ENCODE measurements at places on chromosomes 4 and X.

- DNase-seq = no peak
Measured at GRCh38 chr4:121464854-121465253, 84.0 kb upstream of the QRFPR start.

DNA sequence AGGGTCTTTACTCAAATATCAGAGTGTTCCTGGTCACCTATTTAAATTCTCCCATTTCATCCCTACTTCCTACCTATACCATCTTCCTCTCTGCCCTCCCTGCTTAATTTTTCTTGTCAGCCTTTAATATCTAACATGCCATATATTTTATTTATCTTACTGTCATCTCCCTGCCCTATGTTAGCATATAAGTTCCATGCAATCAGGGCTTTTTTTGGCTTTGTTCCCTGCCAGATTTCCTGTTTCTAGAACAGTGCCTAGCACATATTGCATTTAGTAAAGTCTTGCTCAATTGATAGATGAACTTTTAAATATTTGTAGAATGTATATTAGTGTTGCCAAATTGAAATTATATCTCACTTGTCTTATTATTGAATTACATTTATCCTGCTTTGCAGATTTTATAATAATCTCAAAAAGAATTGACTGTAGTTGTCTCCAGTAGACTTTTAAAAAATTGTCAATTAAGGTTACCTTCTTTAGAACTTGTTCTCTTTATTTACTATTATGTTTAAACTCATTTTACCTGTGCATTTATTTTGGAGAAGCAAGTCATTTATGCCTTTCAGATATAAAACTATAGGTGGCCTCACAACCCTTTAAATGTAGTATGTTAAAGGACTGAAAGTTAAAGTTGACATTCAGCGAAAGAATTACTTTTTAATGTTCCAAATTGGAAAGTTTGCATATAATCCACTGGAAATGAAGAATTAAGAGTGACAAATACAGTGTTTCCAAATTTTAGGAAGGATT is 108.2 kb upstream of the BMPR1B start:
- DNase-seq = no peak

DNA sequence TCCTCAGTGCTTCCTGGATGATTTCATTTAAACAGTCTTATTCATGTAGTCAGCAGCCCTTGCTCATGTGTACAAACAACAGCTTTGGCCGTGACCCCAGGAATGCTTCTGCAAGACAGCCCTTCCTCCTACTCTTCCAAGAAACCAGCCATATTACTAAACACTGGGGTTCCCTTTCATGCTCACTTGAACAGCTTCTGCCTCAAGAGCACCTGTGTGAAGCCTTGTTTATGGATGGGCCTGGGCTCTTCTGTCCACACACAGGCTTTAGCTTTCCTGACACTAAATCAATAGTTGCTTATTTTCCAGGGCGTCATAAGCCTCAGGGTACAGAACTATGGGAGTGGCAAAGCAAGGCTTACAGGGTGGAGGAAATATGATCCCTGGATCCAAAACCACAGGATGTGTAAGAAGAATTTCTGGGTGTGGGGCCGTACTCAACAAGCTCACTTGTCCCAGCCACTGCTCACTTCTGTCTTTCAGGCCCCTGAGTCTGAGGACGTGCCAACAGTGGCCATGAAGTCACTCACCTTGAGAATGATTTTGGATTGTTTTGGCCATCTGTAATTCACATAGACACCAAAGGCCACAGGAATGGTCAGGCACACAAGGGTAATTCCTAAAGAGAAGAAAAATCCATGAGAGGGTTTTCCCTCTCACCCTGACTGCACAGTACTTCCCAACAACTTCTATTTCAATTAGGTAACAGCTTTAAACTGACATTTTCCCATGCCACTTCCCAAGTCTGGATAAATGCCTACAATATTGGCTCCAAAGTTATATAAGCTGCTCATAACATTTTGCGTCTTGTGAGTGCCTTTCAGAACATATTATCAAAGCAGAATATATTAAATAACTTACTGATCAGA is 17.7 kb downstream of the SLC10A6 start:
- no peak for DNase-seq

GRCh38 chrX:153723351-153724251 is 586 bp downstream of the BCAP31 start:
- DNase-seq = no peak

GRCh38 chr4:24057915-24058559 is 168.2 kb upstream of the PPARGC1A start:
- no peak for DNase-seq

GRCh38 chr4:139763672-139764071 is 98.1 kb downstream of the MGST2 start:
- DNase-seq = no peak

DNA sequence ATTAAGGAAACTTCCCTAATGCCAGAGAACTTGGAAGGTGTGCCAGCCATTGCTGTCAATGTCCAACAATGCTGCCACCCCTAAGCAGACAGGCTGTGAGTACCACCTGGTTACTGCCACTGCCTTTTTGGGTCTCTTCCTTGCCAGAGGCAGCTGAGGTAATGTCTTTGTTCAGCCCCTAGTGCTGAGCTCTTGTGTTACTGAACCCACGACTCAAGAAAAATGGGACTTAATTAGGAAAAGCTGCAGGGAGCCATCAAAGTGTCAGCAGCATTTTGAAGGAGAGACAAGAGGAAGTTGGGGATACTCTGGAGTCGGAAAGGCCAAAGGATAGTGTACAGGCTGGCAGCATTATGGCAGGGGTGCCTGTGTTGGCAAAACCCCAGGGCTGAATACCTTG is 283.7 kb downstream of the AFF2 start:
- no peak for DNase-seq

GRCh38 chr4:68175562-68176155 is 46.0 kb upstream of the TMPRSS11F start:
- DNase-seq = peak; percentile 8

DNA sequence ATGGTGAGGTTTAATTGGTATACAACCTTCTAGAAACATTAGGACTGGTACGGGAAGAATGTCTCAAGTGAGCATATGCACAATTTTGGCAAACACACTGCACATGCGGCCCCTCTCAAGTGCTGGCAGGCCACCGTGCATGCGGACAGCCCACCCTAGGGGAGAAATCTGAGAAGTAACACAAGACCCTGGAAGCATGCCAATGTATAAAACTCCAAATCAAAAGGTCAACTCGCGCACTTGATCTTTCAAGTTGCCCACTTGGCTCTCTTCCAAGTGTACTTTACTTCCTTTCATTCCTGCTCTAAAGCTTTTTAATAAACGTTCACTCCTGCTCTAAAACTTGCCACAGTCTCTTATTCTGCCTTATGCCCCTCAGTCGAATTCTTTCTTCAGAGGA is 488.3 kb downstream of the CFAP47 start:
- no peak for DNase-seq

- DNase-seq = no peak
Measured at GRCh38 chrX:106987488-106987887, 12.5 kb downstream of the MORC4 start.

- no peak for DNase-seq
Measured at GRCh38 chrX:152988536-152989291, 5.2 kb downstream of the PNMA5 start.

GRCh38 chr4:163693776-163694175 is 199.3 kb downstream of the TMA16 start:
- no peak for DNase-seq

DNA sequence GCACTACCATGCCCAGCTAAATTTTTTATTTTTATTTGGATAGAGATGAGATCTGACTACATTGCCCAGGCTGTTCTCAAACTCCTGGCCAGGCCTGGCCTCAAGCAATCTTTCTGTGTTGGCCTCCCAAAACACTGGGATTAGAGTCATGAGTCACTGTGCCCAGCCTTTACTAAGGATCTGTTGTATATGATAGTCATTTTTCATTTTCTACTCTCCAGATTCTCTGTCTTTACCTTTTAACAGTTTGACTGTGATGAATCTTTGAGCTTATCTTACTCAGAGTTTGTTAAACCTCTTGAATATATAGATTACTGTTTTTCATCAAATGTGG is 161.8 kb downstream of the FNIP2 start:
- DNase-seq = no peak

DNA sequence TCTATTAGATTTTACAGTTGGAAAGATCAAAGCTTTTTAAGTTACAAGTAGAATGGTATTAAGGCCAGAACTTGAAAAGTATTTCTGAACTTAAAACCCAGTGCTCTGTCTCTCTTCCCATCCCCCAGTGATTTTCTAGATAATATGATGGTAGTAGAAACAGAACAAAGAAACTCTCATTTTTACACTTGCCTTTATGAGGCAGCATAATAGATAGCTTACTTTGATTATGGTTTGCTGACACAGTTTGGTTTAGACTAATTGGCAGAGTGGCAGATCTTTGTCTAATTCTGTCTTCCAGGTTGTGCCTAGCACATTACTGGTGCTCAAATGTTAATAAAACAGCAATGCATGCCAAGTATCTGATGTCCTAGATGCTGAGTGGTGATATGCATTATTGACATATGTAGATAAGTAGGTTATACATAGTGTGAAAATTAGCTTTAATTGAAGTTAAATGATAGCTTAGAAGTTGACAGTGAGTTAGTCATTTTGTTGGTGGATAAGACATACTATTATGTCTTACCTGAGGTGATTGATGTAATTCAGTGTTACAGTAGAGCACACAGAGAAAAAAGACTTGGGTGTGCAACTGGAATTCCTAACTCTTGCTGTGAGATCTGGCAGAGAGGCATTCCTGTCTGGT is 4.3 kb upstream of the RAPGEF2 start:
- peak; percentile 42 for DNase-seq

GRCh38 chr4:42359711-42360110 is 37.6 kb upstream of the SHISA3 start:
- DNase-seq = no peak

DNA sequence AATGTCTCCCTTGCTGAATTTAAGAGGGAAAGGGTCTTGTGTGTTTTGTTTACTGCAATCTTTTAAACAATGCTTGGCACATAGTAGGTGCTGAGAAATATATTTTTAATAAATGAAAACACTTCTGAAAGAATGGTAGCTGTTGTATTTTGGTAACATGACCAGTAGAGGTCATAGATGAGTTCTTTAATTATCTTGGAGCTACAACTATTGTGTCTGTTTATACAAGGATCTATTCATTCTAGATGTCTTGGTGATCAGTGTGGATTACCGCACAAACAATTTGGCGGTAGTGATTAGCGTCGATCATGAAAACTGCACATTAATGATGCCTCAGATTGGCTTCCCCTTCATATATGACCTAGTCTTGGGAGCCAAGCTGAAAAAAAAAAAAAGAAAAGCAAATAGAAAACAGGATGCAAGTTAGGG is 21.4 kb upstream of the SCRG1 start:
- peak; percentile 13 for DNase-seq

GRCh38 chrX:41802958-41803357 is 79.0 kb downstream of the GPR82 start:
- DNase-seq = no peak

GRCh38 chr4:157080605-157081004 is 4.7 kb downstream of the GLRB start:
- no peak for DNase-seq

GRCh38 chrX:112874175-112874574 is 33.5 kb upstream of the AMOT start:
- DNase-seq = no peak

DNA sequence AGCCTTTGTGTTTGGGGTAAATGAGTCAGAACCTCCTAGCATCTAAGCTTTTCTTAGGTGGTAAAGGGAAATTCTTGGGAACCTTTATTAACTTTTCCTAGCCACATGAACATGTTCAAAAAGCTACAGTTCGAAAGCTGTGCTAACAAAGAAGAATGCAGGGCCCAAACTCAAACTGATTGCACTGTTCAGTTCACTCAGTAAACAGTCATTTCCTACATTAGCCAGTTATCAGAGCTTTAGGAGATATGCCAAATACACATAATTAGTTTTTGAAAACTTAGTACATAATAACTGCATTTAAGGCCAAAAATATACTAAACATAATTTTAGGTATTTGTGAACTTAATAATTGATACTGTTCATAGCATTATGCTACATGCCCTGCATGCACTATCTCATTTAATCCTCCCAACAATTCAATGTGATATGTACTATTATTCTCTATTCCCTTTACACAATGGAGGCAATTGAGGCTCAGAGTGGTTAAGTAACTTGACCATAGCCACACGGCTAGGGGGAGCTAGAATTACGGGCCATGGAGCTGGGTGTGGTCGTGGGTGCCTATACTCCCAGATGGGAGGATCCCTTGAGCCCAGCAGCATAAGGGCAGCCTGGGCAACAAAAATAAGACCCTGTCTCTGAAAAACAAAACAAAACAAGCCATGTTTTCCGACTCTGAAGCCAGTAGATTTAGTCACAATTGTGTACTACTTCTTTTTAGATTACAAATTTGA is 43.9 kb upstream of the PDGFRA start:
- DNase-seq = no peak

- DNase-seq = no peak
Measured at GRCh38 chrX:27008486-27008885, 454.7 kb downstream of the PPP4R3C start.

DNA sequence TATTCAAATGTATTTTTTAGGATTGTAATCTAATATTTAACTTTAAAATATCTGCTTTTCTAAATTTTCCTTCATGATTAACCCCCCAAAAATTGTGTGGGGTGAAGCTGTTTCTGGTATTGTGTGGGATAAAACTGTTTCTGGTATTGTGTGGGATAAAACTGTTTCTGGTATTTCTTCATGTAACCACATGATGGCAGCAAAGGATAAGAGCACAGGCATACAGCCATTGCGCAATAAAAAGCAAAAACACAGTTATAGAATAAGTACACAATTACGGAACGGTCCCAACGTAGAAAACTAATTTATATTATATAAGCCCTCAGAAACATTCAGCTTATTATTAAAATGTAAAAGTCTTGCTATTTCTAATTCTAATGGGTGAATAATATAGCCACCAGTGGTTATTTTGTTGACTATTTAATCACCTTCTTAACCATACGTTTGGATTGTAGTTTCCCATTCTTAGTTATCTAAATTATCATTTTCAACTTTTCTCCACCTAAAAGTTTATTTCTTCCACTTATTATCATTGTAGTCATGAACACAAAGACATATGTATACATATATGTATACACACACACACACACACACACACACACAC is 333.9 kb upstream of the FSTL5 start:
- peak; percentile 0 for DNase-seq

- DNase-seq = no peak
Measured at GRCh38 chrX:129347291-129347690, 176.0 kb downstream of the SMARCA1 start.

GRCh38 chr4:186954509-186954908 is 230.9 kb upstream of the FAT1 start:
- no peak for DNase-seq

DNA sequence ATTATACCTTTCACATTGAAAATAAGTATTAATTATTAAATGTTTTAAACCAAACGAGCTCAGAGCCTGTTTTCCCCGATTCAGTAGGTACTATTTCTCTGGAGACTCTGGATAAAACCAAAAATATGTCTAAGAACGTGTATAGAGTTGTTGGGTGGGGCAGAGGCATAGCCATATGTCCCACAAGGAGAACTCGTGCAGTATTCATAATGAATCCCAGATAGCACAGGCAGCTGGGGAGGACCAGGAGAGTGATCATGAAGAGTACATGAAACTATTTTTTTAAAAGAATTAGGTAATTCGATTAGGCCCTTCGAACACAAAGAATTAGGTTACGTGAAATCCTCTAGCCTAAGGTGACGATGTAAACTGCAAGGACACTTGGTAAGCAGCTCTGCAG is 76.1 kb downstream of the CLDN22 start:
- no peak for DNase-seq

- no peak for DNase-seq
Measured at GRCh38 chrX:24215272-24215671, 65.7 kb downstream of the ZFX start.

Data from NCI-H1436 treated with DMSO at 0.1 percent for 48 hours (cell line).